ENCODE measurements at places on chromosomes 6 and 20.

DNA sequence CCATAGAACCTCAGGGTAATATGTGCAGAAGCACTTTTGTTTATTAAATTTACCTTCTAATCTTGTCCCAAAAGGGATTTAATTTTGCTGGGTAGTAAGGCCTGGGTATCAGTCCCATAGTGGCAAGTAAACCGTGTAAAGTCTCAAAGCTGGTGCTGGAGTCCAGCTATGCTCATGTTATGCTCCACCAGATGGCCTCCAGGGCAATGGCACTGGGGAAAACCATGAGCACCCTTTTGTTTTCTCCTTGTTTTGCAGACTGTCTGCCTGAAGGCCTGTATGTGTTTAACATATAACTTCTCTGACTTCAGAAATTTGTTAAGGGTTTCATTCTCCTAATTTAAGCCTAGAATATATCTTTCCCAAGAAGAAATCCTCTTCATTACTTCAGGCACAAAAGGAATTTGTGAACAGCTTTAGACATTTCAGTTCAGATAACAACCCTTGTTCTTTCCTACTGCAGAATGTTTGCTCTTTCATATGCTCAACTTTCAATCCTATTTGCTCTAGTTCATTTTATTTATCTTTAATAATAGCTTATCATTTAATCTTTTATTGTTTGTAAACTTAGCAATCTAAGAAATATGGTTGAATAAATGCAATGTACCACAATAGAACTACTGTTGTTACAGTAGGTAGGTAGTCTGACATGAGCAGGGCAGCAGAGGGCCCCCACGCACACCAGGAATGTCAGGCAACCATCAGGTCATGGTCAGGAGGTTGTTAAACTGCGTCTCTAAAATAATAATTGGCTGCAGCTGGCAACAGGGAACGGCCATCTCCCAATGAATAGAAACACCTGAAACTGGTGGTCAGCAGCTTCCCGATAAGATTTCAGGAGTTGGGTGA, 162.8 kb downstream of the TENT5A start:
- DNase-seq: no peak

GRCh38 chr6:37650071-37650481, 47.6 kb downstream of the MDGA1 start:
- DNase-seq: no peak

GRCh38 chr6:166950443-166950821, 5.9 kb downstream of the RNASET2 start:
- no peak for DNase-seq

- DNase-seq: no peak
Measured at GRCh38 chr6:147769496-147770087, 261.1 kb downstream of the SAMD5 start.
